CD4-positive, alpha-beta T cell treated with Interleukin-4 for 1 hour (primary cell): ENCODE measurements at places on chromosomes 16 and 17.

- DNase-seq, result no peak
Observed at GRCh38 chr16:79325226-79325945, 275.2 kb downstream of the MAF start.

- no peak for DNase-seq
Observed at GRCh38 chr16:4103745-4104144, 12.5 kb downstream of the ADCY9 start.

GRCh38 chr17:9110501-9110900, 89.2 kb downstream of the NTN1 start:
- no peak for DNase-seq

DNA sequence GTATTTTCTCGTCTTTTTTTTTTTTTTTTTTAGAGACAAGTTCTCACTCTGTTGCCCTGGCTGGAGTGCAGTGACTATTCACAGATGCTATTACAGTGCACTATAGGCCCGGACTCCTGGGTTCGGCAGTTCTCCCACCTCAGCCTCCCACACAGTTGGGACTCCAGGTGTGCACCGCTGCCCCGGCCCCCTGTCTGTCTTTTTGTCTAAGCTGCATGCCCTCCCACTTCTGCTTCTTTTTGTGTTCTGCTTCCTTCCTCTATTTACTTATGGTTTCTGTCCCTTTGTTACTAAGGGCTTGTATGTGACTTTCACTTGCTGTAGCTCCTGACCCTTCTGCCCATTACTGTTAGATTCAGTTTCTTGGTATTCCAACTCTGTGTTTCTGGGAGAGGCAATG, 20.5 kb downstream of the SLC7A6 start:
- DNase-seq, result no peak

DNA sequence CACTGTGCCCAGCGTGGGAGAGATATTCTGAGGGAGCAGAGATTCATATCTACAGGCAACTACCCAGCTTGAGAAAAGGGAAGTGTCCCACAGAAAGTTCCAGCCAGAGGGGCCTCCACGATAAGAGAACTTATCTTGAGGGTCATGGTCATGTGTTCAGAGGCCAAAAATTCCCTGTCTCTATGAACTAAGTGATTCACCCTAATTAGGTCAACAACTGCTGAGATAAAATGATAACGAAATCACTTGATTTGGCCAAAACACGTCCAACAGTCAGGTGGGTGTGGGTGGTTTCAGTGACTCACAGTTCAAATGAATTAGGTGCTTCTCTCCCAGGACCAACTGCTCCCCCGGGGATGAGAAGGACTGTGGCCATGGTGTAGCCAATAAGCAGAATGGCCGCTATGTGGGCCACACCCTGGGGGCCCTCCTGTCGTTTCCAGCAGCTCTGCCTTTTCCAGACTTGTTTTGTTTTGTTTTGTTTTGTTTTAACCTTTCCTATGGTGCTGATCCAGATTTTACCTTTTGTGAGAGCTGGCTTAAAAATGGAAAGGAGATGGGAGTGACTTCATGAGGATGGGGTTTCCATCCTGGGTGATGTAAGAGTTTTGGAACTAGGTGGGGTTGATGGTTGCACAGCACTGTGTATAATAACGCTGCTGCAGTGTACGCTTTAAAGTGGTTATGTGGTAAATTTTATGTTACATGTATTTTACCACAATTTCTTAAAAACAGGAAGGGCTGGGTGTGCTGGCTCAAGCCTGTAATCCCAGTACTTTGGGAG, 8.7 kb downstream of the DNAI2 start:
- peak; percentile 83 for DNase-seq

DNA sequence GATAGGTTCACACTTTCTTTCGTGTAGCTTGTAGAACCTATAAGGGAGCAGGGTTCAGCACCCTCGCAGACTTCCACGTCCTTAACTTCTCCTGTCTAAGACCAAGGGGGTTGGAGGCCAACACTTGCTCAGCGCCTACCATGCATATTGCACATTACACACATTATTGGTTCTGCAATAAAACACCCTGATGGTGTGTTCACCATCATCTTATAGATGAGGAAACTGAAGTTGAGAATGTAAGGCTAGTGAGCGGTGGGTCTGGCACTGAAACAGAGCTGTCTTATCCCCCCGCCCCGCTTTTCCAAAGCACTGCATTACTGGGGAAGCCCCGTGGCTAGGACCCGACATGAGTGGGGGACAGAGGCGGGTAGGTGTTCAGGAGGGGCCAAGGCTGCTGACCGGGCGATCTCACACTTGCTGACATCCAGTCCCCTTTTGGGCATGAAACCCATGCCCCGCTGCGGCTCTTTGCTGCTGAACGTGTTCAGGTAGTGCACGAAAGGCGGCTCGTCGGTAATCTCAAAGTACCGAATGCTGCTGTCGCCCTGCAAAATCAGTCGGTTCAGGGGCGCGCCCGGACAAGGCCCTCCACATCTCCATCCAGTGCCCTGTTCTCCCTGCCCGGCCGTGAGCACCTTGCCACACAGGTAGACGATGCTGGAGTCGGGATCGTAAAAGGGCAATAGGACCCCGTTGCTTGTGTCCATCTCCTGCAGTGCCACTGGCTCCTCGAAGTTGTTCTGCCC, 6.2 kb downstream of the CORO6 start:
- DNase-seq, result peak; percentile 26
